ENCODE measurements at places on chromosomes 3 and 15.

- no peak for DNase-seq
Observed at GRCh38 chr3:195079636-195080035, 191.3 kb downstream of the XXYLT1 start.

- no peak for DNase-seq
Observed at GRCh38 chr3:139312416-139312815, 31.4 kb upstream of the MRPS22 start.

GRCh38 chr3:112514527-112515128 is 15.4 kb upstream of the BTLA start:
- DNase-seq = no peak

- no peak for DNase-seq
Observed at GRCh38 chr3:60707452-60708020, 543.7 kb downstream of the FHIT start.

DNA sequence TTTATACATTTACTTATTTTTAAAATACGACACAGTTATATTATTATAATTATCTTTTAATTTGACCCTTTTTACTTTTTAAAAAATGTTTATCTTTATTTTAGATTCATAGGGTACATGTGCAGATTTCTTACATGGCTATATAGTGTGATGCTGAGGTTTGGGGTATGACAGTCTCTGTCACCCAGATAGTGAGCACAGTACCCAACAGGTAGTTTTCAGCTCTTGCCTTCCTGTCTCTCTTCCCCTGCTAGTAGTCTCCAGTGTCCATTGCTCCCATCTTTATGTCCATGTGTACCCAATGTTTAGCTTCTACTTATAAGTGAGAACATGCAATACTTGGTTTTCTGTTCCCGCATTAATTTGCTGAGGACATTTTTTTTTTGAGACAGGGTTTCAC is 21.8 kb upstream of the KCNMB2 start:
- no peak for DNase-seq

- DNase-seq = no peak
Observed at GRCh38 chr3:175620093-175620492, 761.0 kb downstream of the NAALADL2 start.

DNA sequence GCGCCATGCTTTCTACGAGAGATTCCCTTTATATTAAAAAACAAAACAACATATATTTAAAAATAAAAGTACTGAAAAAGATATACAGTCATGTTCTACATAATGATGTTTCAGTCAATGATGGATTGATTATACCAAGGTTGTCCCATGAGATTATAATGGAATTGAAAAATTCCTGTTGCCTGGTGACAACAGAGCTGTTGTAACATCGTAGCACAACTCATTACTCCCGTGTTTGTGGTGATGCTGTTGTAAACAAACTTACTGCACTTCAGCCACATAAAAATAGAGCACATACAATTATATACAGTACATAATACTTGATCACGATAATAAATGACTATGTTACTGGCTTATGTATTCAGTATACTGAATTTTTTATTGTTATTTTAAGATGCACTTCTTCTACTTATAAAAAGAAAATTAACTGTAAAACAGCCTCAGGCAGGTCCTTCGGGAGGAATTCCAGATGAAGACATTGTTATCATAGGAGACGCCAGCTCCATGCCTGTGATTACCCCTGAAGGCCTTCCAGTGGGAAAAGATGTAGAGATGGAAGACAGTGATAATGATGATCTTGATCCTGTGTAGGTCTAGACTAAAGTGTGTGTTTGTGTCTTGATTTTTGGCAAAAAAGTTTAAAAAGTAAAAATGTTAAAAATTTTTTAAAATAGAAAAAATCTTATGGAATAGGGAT is 11.7 kb downstream of the CCR1 start:
- DNase-seq = no peak

All from cortex of kidney (tissue), 1 donor.